NCI-H2029 treated with DMSO at 0.1 percent for 48 hours (cell line): ENCODE measurements at places on chromosomes 1 and 21.
A peak's percentile ranks its signal among the peaks of the same experiment; 100 is the strongest.

- no peak for DNase-seq
These were observed 47.4 kb upstream of the USP25 start for GRCh38 chr21:15682186-15682895.

- DNase-seq = no peak
These were observed 38.5 kb downstream of the ZBTB18 start for GRCh38 chr1:244089561-244089960.

DNA sequence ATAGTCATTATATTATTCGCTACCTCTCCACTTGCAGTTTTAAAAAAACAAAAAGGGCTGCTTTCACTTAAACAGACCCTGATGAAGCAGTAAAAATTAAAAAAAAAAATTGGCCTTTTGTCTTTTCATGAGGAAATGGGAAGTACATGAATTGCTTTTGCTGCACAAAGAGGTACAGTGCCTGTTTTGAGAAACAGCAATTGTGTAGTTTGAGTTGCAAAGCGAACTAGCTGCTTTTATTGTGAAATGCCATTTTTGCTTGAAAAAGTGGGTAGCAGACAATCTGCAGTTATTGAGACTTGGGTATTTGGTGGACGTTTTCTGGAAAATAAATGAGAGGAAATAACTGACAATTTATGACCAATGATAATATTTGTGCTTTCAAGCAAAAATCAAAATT, 7.0 kb downstream of the DIP2A start:
- no peak for DNase-seq

- no peak for DNase-seq
These were observed 150.9 kb upstream of the VAMP3 start for GRCh38 chr1:7620196-7620595.

- no peak for DNase-seq
These were observed 695.1 kb downstream of the MATN1 start for GRCh38 chr1:30028283-30028682.

GRCh38 chr1:40711465-40712404, 20.2 kb downstream of the NFYC start:
- peak; percentile 93 for DNase-seq

- DNase-seq = no peak
These were observed 25.0 kb downstream of the CD247 start for GRCh38 chr1:167493372-167493771.
